Cardiac septum (tissue), 1 donor: ENCODE measurements at places on chromosomes 2 and 18. TPM values are rescaled to one million over a fixed set of nuclear protein-coding genes. Genes with fewer than 3 reads are reported as not detected.
A peak's percentile ranks its signal among the peaks of the same experiment; 100 is the strongest.

- DNase-seq = no peak
Measured at GRCh38 chr2:226733189-226733858, 66.3 kb downstream of the IRS1 start.

CCDC85A gene
- 2.7 TPM for total RNA-seq

DNA sequence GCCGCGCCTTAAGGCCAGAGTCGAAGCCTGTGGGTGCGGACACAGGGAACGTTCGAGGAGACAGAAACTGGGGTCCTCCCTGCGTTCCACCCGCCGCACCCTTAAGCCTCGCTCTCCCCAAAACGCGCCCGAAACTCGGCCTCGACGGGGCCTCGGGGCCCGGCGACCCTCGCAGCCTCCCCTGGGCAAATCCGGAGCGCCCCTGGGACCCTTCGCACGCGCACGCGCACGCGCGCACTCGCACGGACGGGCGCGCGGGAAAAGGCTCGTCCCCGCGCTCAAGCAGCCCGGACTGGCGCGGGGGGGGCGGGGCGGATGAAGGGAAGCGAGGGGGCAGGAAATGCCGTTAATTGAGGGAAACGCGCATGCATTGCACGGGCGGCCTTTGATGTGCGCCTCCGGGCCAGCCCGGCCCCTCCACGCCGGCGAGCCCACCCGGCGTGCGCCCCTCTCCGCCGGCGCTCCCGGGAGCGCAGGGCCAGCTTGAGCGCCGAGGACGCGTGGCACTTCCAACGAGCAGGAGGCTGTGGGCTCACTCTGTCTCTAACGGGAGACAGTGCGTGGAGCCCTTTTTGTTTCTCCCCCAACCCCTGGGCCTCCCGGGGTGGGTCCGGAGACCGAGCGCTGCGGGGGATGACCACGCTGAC is 5.4 kb upstream of the SALL3 start:
- DNase-seq = no peak

SPAG16 gene
- 22.8 TPM for total RNA-seq

- DNase-seq = peak; percentile 83
Measured at GRCh38 chr2:207165121-207166038, at the start of gene KLF7. TSS of gene KLF7 (minus strand) at chr2:207165948. CDS start at chr2:207165568, 380 bp downstream.
